K562 (cell line): ENCODE measurements at places on chromosomes 4 and X. TPM values are rescaled to one million over a fixed set of nuclear protein-coding genes. Genes with fewer than 3 reads are reported as not detected.

The LONRF3 gene
- 4.8 and 8.7 TPM in 2 replicates for polyA plus RNA-seq

The AVPR2 gene
- polyA plus RNA-seq, result not detected in 2 replicates

The TMEM144 gene
- 4.3 and 5.1 TPM in 2 replicates for polyA plus RNA-seq

- no peak for DNase-seq
Observed at GRCh38 chr4:149279776-149280175, 535.9 kb downstream of the IQCM start.

- no peak for DNase-seq
Observed at GRCh38 chr4:144342949-144343760, 202.6 kb upstream of the GYPA start.

DNA sequence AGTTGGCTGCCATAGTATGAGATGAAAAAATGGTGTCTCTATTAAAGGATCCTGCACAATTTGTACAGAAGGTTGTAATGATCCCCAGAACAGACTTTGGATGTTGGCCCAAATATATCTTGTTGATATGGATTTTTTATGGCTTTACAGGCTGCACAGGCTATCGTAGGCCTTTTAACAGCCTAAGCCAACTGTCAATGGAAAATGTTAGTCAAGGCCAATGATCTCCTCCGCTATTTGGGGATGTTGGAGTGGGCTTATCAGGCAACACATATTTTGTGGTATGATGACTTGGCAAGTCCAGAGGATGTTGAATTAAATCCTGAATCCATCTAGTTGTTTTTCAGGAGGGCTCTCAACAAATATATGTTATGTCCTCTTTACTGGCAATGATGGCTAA is 42.1 kb downstream of the ZCCHC13 start:
- no peak for DNase-seq

GRCh38 chrX:87578978-87579377 is 61.4 kb downstream of the KLHL4 start:
- no peak for DNase-seq

GRCh38 chr4:122224348-122224747 is 72.2 kb downstream of the BLTP1 start:
- DNase-seq, result peak; percentile 9

DNA sequence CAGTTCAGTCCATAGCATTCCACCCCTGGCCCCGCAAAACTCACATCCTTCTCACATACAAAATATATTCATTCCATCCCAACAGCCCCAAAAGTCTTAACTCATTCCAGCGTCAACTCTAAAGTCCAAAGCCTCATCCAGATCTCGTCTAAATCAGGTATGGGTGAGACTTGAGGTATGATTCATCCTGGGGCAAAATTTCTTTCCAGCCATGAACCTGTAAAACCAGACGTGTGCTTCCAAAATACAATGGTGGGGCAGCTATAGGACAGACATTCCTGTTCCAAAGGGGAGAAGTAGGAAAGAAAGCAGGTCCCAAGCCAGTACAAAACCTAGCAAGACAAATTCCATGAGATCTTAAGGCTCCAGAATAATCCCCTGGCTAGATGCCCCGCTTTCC is 76.9 kb downstream of the CLDN34 start:
- no peak for DNase-seq
